ENCODE measurements at places on chromosomes 3 and 15.

DNA sequence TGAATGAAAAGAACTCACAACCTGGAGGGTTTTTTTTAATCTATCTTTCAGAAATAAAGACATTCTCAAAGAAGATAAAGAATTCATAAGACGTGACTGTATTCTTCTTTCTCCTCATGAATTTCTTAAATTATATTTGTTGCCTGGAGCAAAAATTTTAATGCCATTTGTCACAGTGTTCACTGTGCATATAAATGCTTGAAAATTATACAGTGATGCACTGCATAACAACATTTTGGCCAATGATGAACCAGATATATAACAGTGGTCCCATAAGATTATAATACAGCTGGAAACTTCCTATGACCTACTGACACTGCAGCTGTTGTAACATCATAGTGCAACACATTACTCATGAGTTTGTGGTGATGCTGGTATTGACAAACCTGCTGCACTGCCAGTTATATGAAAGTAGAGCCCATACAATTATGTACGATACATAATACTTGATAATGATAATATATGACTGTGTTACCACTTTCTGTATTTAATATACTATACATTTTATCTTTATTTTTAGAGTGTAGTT is 67.3 kb downstream of the P2RY1 start:
- DNase-seq, result no peak

DNA sequence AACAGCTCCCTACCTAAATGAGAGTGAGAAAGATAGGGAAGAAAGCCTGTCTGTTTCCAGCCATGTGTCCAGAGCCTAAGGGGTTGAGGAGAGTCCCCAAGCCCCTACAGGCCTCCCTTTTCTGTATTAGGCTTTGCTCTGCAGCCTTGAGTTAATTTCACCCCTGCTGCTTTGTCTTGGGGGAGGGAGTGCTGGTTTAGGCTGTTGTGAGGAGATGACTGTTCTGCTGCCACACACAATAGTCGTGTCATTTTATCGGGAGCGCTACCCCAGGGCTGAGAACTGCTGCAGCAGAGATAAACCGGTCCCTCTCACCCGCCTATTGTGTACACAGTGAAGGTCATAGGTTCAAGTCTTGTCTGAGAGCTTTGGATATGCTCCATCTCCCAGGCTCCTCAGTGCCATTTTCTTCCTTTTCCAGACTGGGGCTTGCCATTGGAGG is 1.4 kb downstream of the ZNF609 start:
- DNase-seq, result peak; percentile 6

DNA sequence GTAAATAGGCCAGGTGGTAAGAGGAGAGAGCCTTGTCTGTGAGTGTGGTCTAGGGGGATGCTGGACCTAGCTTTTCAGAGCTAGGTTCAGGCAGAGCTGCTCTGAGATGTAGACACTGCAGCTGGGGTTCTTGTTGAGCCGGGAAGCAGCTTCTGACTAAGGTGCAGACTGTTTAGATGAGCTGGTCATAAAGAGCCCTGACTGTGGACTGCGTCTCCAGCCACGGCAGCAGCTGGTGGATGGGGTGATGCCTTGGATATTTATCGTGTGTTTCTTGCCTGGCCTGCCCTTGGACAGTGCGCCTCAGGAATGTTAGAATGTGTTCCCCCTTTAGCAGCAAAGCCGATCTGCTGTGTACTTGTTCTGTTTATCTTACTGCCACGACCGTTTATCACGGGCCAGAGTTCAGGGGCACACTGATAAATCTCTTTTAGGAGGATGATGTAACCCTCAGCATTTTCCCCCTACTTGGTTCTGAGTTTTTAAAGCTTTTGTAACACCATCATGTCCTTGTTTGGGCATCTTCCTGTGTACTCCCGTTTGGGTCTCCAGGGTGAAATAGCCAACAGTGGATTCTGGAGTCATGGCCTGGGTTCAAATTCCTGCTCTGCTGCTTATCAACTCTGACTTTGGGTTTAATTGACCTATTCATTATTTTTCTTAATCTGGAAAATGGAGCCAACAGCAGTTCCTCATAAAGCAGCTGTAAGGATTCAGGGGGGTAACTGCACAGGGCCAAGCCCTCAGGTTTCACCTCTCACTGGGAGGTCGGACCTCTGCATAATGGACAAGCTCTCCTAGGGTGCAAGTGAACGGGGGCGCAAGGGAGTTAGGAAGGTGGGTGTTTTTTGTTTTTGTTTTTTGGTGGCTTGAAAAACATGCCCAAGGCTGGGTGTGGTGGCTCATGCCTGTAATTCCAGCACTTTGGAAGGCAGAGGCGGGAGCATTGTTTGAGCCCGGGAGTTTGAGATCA is 51.4 kb downstream of the FLNB start:
- DNase-seq, result peak; percentile 99

GRCh38 chr3:96705895-96706294 is 108.5 kb upstream of the EPHA6 start:
- no peak for DNase-seq

GRCh38 chr15:50458348-50459112 is 34.3 kb downstream of the USP8 start:
- no peak for DNase-seq

DNA sequence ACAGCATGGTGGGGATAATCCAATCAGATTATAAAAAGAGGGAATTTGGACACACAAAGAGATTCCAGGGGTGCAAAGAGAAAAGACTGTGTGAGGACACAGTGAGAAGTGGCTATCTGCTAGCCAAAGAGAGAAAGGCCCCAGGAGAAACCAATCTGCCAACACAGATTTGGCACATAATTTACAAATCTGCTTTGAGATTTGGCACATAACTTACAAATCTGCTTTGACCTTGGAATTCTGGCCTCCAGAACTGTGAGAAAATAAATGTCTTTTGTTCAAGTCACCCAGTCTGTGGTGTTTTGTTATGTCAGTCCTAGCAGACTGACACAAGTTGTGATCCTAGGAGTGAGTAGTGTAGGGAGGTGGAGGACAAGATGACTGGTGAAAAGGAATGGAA is 3.5 kb upstream of the TM4SF18 start:
- DNase-seq, result no peak

GRCh38 chr15:48451736-48452135 is 120.5 kb downstream of the DUT start:
- DNase-seq, result no peak

DNA sequence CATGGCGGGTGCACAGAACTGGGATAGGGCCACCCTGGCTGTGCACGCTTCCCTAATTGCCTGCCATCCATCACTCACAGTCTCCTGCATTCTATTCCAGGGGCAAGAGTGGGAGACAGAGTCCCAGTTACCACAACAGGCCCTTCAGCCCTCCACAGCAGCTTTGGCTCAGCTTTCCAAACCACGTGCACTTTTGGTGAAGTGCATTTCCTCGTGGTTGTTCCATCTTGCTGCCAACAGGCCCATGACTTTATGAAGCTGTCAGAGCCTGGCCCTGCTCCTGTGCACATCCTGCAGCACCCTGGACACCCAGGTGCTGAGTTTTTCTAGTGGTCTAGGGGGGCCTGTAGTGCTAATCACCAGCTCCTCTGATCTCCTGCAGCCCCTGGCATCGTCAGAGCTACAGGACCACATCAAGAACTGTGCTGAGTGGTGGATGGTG is 110.2 kb downstream of the ADCY5 start:
- DNase-seq, result no peak

DNA sequence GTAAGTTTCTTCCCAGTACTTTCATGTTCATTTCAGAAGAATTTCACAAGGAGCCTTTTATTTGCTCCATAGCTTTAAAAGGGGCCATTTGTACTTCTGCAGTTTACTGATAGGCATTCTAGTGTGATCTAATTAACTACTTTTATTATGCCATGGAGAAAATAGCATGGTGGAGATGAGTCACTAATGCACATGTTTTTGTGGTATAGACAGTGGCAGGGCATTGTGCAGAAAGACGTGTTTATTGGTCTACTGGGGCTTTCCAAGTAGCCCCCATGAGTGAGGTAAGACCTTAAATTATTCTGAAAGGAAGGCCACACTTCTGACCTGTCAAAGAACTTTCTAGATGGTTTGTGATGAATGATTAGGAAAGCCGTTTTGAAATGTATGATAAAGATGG is 810.0 kb upstream of the NR2F2 start:
- DNase-seq, result no peak

GRCh38 chr15:75178171-75178937 is 23.3 kb upstream of the C15orf39 start:
- DNase-seq, result peak; percentile 75

DNA sequence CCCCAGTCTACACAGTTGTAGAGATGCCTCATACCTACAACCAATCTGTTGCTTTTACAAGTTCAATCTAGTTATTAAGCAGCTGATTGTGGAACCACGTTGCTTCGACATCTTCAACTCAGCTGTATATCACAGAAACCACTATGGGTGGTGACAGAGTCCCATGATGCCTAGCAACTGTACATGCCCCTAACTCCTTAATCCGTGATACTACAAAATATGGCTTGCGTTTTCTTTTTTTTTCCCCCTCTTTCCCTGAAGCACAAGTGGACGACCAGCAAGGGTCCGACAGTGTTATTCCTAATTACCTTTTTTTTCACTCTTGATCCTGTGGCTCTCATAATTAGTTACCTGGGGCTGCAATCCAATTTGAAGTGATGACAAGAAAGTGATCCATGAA is 478.6 kb downstream of the FOXP1 start:
- DNase-seq, result no peak

- no peak for DNase-seq
These were observed 84.3 kb downstream of the DOCK3 start for GRCh38 chr3:50759015-50759414.

DNA sequence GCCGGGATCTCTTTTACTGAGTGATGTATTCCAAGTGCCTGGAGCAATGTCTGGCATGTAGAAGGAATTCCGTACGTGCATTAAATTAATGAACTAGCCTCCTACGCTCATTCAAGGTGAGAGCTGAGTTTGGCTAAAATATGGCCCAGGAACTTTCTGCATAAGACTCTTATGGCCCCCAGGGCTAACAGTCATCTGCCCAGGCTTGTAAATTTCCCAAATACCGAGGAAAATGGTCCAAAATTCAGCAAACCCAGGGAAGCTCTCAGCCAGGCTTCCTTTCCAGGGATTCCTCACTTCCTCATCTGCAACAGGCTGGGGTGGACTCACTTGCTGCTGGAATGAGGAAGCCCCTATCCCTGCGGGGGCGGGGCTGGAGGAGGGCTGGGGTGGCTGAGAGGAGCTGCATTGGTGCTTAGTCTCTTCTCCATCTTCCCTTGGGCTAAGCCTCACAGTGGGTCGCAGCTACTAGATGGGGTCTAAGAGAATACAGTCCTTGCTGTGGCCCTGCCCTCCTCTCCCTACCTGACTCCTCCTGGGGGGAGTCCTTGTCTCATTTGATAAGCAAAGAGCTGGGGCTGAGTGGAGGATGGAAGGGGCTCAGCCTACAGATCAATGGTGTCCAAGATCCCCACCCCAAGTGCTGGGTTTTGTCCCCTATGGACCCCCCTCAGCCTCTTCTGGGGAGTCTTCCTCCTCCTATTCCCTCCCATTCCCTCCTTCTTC is 28.5 kb upstream of the APOD start:
- no peak for DNase-seq

DNA sequence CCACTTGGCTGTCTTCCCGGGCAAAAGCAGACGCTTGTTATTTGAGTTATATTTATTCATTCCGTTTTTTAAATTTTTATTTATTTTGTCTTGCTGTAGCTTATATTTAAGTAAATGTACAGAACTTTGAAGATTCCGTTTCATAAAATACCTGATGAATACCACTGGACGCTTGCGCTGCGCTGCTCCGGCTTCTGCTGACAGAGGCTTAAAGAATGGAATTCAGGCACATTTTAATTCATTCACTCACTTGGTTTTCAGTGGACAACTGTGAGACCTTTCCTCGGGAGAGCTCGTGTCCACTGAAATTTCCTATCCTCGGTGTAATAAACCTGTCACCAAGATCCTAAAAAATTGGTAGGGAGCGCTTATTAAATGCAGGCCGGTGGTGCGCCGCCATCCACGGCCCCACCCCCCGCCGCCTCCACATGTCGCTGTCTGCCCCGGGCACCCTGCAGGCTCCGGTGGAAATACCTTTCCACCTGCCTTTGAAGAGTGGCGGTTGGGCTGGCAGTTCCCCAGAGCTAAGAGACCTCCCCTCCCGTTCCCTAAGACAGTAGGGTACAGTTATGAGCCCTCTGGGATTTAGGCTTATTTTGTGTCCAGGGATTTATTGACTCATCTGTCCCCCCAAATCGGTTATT is 62.5 kb upstream of the UBE2E1 start:
- DNase-seq, result no peak

DNA sequence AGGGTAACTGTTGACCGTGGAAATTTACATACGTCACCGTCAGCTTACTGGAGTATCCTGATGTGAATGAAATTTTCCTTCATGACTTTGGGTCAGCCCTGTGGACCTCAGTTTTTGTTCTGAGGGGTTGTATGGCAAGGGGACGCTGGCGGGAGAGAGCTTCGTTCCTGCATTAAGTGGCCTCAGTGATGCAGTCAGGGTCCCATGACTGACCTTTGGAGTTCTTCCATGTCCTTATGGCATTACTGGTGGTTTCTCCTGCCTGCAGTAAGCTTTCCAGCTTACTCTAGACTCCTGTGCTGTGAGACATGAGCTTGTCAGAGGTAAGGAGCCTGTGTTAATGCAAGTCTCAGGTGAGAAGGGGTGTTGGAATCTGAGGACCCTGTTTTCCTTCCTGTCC is 1.8 kb downstream of the CD276 start:
- DNase-seq, result no peak

DNA sequence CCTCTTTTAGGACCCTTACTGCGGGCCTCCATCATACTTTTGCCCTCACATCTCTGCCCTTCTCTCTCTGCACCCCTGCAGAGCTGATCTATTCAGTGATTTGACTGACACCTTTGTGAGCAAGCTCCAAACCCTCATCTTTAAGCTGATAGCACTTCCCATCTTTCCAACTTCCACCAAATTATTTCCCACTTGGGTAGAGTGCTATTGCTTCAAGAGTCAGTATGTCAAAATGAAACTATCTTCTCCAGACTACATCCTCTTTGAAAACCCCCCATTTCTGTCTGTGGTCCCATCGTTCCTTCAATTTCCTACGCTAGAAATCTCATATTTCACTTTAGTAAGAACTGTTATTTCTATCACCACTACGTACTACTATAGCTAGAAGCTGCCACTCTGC is 19.7 kb downstream of the ZWILCH start:
- DNase-seq, result no peak

- DNase-seq, result no peak
These were observed 678 bp downstream of the SEMA7A start for GRCh38 chr15:74432968-74433591.

DNA sequence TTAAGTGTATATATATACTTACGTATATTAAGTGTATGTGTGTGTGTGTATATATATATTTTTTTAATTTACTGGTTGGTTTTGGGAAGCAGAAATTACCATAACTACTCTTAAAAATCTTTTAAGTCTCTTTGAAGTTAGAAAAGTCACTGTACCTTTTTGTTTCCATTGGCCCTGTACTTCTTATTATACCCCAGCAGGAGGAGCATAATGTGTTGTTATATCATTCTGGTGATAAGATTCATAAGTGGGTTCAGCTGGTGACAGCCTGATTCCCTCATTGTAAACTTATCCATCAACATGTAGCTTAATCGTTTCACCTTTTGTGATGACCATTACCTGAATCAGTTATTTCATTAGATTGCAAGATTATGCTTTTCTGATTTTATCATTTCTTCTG is 30.8 kb downstream of the MLH1 start:
- no peak for DNase-seq

Measured in HepG2 (cell line).